Activated CD4-positive, alpha-beta T cell treated with anti-CD3 and anti-CD28 coated beads, Interleukin-2, amount 10 ng/mL, durations not matched to agents 7 days and 5 days (primary cell): ENCODE measurements at places on chromosomes 6 and 20. TPM values are rescaled to one million over a fixed set of nuclear protein-coding genes. Genes with fewer than 3 reads are reported as not detected.

Gene SLX4IP
- 9.5 TPM for total RNA-seq

Gene TFAP2A
- total RNA-seq: not detected

Gene PRR18
- not detected for total RNA-seq

- no peaks in the 10 kb centered on the region for H3K27me3 ChIP-seq
- DNase-seq: no peak
- H3K27ac ChIP-seq: no peak overlapping the region
- no peak overlapping the region for H3K4me3 ChIP-seq
- no peaks in the 10 kb centered on the region for H3K4me1 ChIP-seq
Observed at GRCh38 chr6:5638666-5639065, 368.1 kb downstream of the NRN1 start.

GRCh38 chr6:31609519-31610406 lies 5.3 kb upstream of the AIF1 start:
- H3K4me1 ChIP-seq: peaks cover 10% of the 10 kb centered on the region
- H3K27ac ChIP-seq: no peak overlapping the region
- H3K36me3 ChIP-seq: no peaks in the 10 kb centered on the region
- no peaks in the 10 kb centered on the region for H3K27me3 ChIP-seq
- no peak overlapping the region for H3K4me3 ChIP-seq
- DNase-seq: no peak

GRCh38 chr6:3609388-3609787 lies 142.1 kb downstream of the PXDC1 start:
- no peak overlapping the region for H3K27ac ChIP-seq
- H3K36me3 ChIP-seq: no peaks in the 10 kb centered on the region
- H3K4me3 ChIP-seq: no peak overlapping the region
- no peak for DNase-seq

- no peak for DNase-seq
- H3K27me3 ChIP-seq: no peaks in the 10 kb centered on the region
- H3K27ac ChIP-seq: peak overlapping the region; percentile 96
- peak overlapping the region; percentile 91 for H3K4me3 ChIP-seq
- H3K4me1 ChIP-seq: peaks cover 45% of the 10 kb centered on the region
Observed at GRCh38 chr6:155313602-155314091, 637 bp downstream of the TFB1M start.

DNA sequence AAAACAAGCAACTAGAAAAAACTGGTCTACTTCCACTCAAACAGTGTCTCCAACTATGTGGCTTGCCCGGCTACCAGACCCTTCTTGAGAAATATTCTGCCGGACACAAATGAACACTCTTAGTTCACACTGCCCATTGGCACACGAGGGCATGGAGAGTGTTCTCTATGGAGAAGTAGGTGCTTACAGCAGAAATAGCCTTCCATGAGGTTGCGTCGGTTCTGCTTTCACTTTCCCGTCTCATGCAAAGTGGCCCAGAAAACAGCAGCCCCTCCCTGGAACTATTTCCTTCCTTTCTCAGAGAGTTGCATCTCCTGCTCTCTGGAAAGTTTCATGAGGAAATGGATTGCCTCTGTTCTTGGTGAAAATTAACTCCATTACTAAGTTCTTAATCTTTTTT lies 9.5 kb upstream of the HLA-DOA start:
- H3K36me3 ChIP-seq: no peaks in the 10 kb centered on the region
- peaks cover 4% of the 10 kb centered on the region for H3K27me3 ChIP-seq

DNA sequence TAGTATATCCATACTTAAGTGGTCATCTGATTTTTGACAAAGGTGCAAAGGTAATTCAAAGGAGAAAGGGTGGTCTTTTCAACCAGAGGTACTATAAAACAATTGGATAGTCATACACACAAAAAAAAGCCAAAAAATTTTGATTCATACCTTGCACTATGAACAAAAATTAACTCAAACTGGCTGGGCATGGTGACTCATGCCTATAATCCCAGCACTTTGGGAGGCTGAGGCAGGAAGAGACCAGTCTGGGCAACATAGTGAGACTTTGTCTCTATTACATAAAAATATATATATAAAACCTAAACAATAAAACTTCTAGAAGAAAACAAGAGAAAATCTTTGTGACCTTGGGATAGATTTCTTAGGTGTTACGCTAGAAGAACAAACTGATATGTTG lies 43.8 kb upstream of the ADIG start:
- peaks cover 15% of the 10 kb centered on the region for H3K4me1 ChIP-seq
- H3K4me3 ChIP-seq: no peak overlapping the region
- H3K36me3 ChIP-seq: peaks cover 59% of the 10 kb centered on the region

DNA sequence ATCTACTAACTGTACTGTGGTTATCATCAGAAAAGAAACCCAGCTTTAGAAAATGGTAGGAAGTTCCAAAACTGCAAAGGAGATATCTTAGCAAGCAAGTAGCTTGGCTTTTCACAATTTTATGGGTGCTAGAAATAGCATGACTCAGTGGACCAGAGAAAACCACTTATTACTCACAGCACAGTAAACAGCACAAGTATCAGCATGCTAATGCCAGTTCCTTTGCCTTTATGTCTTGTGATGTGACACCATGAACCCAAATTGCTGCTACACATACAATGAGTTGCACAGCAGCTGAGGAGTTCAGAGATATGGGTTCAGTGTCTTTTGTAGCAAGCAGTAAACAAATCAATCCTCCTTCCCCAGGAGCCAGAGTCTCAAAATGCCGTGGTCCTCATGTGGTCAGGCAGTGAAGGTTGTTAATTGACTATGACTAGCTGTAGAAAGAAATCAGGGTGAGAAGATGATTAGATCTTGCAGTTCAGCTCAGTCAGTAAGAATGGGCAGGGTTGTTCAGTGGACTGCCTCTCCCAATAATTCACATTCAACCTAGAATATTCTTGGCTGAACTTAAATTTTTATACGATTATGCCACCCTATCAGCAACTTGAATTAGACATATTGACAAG lies 73.3 kb downstream of the OPRM1 start:
- no peaks in the 10 kb centered on the region for H3K4me1 ChIP-seq
- no peak for DNase-seq
- no peak overlapping the region for H3K4me3 ChIP-seq
- no peaks in the 10 kb centered on the region for H3K27me3 ChIP-seq

- peak overlapping the region; percentile 87 for H3K27ac ChIP-seq
- H3K4me1 ChIP-seq: peaks cover 53% of the 10 kb centered on the region
- peak; percentile 18 for DNase-seq
- H3K27me3 ChIP-seq: no peaks in the 10 kb centered on the region
- H3K36me3 ChIP-seq: peaks cover 46% of the 10 kb centered on the region
Observed at GRCh38 chr20:2652724-2653555, 508 bp downstream of the NOP56 start.

DNA sequence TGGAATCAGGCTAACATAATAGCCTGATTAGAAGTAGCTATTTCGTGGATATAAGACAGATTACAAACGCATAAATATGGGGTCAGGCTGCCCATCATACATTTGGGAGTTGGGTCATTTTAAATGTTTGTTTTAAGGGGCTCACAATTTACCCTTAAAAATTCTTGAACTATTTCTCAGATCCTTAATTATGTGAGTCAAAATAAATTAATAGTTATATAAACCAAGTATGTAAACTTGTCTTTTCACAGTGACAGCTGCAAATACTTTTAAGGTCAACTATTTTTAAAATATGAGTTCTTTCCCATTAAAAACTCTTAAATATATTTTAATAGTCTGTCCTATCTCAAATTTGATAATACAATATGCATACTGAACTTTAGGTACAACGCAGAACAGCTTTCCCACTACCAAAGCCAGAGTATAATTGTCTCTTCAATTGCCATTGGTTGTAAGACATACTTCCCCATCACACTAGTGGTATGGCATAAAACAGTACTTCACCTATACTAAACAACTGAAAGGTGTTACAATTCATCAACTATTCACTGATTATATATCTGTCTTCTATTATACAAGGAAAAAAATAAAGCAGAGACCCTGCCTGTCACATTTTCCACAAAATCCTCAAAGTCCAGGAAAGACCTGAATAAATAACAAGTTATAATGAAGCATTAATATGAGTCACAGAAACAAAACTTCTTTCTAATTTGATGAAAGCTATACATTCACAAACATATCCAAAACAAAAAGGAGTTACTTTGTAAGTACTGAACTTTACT lies 80.8 kb upstream of the COL21A1 start:
- H3K27ac ChIP-seq: no peak overlapping the region
- H3K4me3 ChIP-seq: no peak overlapping the region
- H3K4me1 ChIP-seq: no peaks in the 10 kb centered on the region
- peaks cover 4% of the 10 kb centered on the region for H3K27me3 ChIP-seq
- no peak for DNase-seq

DNA sequence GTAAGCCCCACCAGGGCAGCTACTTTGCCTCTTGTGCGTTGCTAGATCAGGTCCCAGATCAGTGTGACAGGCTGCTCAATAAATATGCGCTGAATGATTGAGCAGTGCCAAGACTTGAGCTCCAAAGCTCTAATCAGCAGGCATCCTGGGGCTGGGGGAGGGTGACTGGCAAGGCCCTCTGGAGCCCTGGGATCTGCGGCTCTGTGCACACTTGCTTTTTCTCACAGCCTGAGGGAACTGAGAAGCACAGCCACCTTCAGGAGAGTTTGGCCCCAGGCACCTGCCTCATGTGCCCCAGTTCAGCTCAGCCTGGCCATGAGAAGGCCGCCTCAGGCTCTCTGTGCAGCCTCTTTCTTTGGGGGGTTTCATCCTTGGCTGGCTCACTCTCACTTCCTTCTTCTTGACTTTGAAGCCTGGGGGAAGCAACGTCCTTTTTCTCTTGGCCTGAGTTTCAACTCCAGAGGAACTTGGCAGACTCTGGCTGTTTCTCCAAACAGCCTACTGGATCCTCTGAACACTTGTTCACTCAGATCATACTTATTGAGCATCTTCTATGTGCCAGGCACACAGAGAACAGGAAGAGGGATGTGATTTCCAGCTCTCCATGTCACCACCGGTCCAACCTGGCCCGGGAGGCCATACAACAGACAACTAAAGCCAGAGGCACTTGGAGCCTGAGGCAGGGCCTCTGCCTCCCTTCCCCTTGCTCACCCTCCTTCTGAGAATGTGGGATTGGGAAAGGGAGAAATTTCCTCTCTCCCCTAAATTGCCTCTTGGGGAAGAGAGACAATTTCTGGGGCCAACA lies 114.0 kb downstream of the VEGFA start:
- H3K27me3 ChIP-seq: no peaks in the 10 kb centered on the region
- H3K36me3 ChIP-seq: no peaks in the 10 kb centered on the region
- DNase-seq: no peak
- no peak overlapping the region for H3K27ac ChIP-seq

- H3K4me1 ChIP-seq: peaks cover 19% of the 10 kb centered on the region
- H3K36me3 ChIP-seq: no peaks in the 10 kb centered on the region
- H3K4me3 ChIP-seq: peak overlapping the region; percentile 81
- H3K27me3 ChIP-seq: peaks cover 45% of the 10 kb centered on the region
- no peak for DNase-seq
Observed at GRCh38 chr6:160519603-160520042, 144.5 kb downstream of the LPA start.

DNA sequence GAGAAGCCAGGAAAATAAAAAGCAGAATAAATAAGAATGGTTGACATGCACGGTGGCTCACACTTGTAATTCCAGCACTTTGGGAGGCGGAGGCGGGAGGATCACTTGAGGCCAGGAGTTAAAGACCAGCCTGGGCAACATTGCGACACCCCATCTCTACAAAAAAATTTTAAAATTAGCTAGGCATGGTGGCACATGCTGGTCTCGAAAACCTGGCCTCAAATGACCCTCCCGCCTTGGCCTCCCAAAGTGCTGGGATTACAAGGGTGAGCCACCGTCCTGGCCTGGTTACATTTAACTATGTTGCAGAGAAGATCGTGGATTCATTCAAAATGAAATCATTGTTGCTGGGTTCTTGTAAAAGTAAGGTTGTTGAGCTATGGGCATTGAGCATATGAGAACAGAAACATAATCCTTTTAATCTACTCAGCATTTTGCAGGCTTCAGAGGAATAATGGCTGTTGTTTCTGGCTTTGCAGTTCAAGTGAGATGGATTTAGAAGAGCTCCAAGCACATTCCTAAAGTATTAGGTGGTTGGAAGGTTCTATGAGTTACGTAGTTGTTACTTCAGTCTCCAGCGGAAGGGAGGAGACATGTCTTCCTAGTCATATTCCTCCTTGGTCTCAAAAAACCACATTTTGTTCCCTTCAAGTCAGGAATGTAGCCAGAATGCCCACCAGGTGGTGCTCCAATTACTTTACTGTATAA lies 45.6 kb upstream of the RAB23 start:
- peaks cover 14% of the 10 kb centered on the region for H3K27me3 ChIP-seq
- DNase-seq: peak; percentile 28
- peaks cover 2% of the 10 kb centered on the region for H3K4me1 ChIP-seq
- H3K4me3 ChIP-seq: no peak overlapping the region

- peaks cover 9% of the 10 kb centered on the region for H3K36me3 ChIP-seq
- no peak overlapping the region for H3K27ac ChIP-seq
- H3K4me1 ChIP-seq: no peaks in the 10 kb centered on the region
- DNase-seq: no peak
Observed at GRCh38 chr6:16547587-16547986, 213.7 kb downstream of the ATXN1 start.
